ENCODE measurements at places on chromosomes 5 and 9.

- no peak for DNase-seq
Observed at GRCh38 chr9:136011376-136011702, 50.2 kb upstream of the UBAC1 start.

- DNase-seq = no peak
Observed at GRCh38 chr9:5004481-5004880, 19.4 kb downstream of the JAK2 start.

DNA sequence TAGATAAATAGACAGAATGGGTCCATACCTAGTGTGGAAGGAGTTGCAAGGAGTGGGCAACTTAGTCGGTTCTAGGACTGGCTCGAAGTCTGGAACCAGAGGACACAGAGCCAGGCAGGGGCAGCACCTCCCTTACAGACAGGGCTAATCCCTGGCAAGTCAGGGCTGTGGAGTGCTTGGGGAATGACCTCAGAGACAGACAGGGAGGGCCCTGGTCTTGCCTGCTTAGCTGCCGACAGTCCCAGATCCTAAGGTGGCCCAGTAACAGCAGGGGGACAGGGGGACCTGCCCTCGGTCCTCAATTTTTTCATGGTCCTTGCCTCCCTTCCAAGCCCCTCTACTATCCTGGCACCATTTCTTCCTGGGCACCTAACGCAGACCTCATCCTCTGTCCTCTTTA, 222.4 kb upstream of the TNC start:
- DNase-seq = no peak

DNA sequence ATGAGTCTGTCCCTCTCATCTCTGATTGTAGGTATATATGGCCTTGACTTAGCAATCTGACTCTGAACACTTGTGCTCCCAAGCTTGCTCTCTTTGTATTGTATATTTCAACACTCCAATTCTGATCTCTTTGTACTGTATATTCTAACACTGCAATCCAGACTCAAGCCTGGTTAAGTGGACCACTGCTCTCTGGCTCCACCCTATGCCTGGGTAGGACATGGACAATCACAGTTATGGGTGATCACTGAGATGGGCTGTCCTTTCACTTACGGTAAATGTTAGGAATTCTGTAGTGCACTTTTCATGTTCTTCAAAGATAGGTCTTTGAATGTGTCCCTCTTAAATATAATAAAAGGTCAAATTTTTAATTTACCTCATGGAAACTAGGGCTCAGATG, 165.1 kb downstream of the TLR4 start:
- no peak for DNase-seq

- DNase-seq = no peak
Observed at GRCh38 chr9:128421482-128421996, 882 bp downstream of the CERCAM start.

- peak; percentile 82 for DNase-seq
Observed at GRCh38 chr5:176596689-176597416, 13.1 kb downstream of the GPRIN1 start.

DNA sequence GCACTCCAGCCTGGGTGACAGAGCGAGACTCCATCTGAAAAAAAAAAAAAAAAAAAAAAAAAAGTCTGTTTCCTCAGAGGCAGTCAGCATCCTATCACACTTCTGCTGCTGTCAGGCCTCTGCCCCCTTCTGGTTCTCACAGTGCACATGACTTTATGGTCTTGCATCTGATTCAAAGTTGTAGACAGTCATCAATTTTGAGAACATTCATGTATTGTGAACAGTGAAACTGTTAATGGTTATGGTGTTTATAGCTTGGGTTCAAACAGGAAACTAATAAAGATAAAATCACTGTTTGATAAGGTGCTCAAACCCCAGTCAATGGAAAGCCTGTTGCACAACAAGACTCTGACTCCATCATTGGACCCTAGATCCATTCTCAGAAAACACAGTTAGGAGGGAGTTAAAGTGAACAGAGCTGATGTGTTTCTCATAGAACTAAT, 61.4 kb downstream of the FOXD1 start:
- no peak for DNase-seq

DNA sequence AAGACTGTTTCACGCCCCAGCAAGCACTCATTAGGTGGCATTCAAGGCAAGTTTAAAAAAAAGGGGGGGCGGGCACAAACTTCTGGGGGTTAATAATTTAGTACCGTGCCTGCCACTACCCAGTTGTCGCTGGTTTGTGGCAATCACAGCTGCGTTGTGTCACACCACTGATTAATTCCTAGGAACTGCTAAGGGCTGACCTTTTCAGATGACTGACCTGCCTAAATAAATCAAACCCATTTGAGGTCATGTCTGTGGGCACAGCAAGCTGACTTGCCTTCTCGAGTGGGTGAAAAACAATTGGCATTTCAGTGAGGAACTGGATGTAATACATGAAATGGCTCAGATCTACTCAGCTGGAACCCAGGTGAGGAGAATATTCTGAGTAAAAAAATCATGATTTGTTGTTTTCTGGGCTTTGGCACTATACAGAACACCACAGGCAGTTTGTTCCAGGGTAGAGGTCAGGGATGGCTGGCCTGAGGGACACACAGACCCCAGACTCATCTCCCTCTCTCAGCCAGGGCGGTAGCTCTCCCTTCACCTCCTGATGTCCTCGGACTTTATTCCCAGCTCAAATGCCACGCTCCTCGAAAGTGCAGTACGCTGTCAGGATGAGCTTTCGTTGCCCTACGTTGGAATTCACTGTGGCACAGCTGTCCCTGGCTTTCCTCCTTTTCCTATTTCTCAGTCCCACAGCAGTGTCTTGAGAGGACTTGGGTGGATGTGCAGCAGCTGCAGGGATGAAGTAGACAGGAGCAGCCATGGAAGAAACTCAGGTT, 15.5 kb upstream of the MGAT1 start:
- no peak for DNase-seq

GRCh38 chr5:94391996-94392395, 226.4 kb downstream of the KIAA0825 start:
- DNase-seq = no peak

DNA sequence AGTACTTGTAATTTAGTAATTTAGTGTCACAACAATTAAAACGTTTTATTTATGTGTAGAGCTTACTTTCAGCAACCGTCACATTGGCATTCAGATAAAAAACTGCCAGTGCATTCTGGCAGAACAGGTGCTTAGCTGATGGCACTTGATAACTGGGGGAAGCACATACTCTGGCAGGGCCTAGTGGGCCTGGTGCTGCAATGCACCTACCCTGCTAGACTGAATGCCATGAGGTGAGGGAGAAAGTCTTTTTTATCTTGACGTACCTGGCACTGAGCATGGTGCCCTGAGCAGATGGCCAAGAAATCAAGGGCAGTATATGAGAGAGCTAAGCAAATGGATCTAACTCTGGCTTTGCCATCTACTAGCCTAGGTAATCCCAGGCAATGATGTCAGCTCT, 280.6 kb upstream of the EFNA5 start:
- no peak for DNase-seq

- no peak for DNase-seq
Observed at GRCh38 chr9:90960941-90961340, 159.3 kb downstream of the SYK start.

DNA sequence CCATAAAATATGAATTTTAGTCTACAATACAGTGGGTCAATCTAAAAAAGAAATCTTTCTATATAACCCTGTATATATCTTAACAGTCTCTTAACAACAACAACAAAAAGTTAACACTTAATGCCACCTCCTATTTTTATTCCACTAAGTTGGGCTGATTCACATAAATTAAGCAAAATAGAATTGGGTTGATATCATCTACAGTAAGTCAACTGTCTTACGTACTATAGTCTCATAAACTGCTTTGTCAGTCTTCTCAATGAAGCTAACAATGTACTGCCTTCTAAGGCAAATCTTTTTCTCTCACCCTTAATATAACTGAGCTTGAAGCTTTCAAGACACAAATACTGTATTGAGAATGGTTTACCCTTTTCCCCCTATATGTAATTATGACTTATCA, 185.7 kb downstream of the ADAMTS6 start:
- no peak for DNase-seq

GRCh38 chr9:69153707-69154521, 20.2 kb upstream of the TJP2 start:
- DNase-seq = no peak

DNA sequence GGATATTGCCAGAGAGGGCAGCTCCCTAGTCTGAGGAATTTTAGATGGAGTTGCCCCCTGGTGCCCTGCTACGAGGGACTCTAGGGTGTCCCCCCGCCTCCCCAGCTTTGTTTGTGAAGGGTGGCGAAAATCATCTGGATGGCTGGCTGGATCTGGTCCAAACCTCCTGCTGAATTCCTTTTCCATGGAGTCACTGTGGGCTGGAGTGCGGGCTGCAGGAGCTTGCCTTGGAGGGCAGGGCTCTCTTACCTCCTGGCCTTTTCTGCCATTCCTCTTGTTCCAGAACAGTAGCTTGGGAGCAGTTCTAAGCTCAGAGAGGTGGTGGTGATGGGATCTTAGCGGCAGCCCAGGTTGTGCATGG, 2.1 kb downstream of the SYNPO start:
- no peak for DNase-seq

- no peak for DNase-seq
Observed at GRCh38 chr5:122322801-122323548, 10.9 kb downstream of the SNCAIP start.

DNA sequence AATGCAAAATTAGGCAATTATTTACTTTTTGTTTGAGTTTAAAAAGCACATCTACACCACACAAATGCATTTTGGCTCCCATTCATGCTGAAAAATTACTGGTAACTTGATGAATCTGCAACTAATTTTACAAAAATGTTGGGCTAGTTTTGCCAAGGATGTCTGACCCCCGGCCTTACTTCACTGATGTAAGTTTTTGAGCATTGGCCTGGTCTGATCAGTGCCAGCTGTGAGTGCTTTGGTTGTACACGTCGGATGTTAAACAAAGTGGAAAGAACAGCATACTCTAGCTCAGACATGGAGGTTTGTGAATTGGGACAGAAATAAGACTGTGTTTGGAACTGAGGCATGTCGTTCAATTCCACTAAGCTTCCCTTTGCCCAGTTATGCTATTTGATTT, 1044.2 kb downstream of the TLE4 start:
- DNase-seq = no peak

- DNase-seq = no peak
Observed at GRCh38 chr9:129990269-129991010, 52.5 kb downstream of the FNBP1 start.

DNA sequence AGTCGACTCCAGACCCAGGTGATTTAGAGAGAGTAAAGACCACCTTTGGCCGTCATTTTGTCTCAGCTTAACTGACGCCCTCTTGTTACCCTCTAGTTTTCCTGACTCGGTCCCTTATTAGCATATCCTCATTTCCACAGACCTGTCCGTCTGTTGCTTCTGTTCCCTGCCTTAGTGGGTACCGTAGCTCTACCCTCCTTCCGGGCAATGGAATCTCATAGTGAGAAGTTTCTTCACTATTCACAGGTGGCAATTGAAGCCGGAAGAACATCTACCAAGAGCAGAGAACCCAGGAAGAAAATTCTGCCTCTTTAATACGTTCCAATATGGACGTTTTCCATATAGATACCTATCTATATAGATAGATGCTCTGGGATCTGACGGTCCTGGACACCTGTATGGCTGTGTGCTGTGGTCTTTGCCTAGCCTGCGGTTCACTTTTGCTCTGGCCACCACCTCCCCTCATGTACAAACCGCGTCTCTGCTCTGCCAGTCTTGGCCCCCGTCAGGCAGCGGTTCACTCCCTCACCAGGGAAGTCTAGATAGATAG, 652 bp upstream of the TMEM161B start:
- no peak for DNase-seq

DNA sequence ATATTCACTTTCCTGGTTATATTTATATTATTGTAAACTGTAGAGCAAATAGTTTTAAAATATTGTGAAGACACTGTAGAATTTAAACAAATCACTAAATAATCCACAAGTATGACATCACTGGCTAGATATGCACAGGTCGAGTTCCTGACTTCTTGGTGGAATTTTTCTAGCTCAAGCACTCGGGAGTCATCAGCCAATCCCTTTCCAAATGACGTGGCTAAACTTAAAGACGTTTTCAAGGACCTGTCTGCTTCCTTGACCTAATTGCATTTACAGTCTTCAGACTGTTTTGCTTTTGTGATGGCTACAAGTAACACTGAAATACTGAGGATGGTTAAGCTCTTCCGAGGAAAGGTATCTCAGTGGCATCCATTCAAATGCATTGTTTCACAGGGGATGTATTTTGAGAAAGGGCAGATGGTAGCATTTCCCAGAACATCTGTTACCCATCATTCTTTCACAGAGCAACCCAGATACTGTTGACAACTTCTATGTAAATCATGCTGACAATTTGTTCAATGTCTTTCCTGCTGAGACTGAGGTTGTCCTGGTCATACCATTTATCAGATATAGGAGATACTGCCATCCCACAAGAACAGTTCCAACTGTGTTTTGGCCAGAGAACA, 262.8 kb downstream of the CDH10 start:
- no peak for DNase-seq

- no peak for DNase-seq
Observed at GRCh38 chr5:130290219-130290618, 386.0 kb downstream of the CHSY3 start.

DNA sequence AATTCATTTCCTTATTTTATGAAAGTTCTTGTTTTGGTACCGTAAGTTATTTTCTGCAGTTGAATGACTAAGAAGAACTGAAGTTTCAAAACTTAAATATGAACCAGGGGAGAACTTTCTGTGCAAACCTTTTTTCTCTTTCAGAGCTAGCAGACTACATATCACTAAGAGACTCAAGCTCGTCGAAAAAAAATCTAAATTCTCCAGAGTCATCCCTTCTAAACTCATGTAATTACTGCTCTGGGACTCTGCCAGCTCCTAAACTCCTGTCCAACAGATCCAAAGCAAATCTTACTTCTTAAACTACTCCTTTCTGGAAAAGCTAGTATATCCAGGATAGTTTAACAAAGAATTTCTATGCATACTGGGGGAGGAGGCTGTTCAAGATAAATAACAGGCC, 87.0 kb upstream of the NR5A1 start:
- DNase-seq = no peak

- DNase-seq = no peak
Observed at GRCh38 chr5:171549274-171549673, 129.8 kb downstream of the FGF18 start.

DNA sequence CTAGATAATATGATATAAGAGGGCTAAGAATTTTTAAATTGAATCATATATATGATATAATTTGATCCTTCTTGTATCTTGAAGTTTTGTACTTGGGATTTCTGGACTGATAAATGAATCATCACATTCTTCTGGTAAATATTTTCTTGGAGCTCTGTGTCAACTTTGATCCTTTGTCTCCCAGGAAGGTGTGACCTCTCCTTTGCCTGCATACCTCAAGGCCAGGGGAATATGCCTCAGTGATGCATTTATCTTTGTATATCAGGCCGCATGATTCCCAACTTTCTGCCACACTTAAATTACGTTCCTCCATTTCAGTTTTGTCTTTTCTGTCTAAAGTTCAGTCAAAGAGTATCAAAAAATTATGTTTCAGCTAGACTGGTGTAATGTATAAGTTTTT, 101.2 kb downstream of the NLN start:
- no peak for DNase-seq

DNA sequence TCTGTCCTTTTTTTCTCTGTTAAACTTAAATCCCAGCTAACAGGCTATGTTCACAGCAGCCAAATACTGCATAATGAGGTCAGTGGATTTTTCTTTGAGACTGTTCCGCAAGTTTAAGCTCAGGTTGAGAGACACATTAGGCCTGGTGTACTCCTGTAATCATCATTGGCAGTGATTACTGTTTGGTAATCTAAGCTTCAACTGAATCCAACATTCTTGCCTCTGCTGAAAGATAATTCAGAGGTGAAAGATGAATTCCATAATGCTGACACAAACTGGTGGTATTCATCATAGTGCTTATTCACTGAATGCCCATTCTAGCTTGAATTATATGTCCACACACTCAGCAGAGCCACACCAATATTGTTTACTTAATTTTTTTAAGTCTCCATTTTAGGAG, 108.5 kb downstream of the NFIB start:
- DNase-seq = no peak

All from CD8-positive, alpha-beta T cell (primary cell).